ENCODE measurements at places on chromosomes 1 and 21.

DNA sequence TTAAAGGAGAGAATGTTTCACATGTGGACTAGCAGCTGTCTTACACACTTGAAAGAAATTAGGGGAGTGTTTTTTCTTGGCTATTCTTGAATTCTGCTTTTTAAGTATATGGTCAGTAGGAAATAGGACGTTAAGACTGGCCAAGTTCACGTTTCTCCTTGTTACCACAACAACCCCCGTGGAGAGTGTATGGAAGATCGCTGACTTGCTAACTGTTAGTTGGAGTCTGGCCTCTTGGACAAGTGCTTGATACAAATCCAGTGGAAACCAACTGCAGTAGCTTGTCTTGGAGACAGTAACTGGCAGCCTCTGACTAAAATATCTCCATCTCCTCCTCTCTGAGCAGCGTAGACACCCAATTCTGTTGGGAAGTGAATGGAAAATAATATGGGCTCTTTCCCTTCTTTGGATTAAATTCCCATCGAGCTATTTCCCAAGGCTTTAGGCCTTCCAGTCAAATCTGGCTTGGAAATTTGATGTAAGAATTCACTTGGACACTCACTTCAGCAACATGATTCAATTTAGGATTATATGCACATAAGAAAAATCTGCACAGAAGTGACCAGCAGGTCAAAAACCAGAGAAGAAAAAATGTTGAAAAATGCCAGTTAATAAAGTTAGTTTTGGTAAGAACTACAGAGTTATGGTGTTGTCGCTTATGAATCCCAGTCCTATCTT is 3.6 kb upstream of the NFIA start:
- DNase-seq: no peak

- DNase-seq: peak; percentile 81
Measured at GRCh38 chr1:46549697-46550681, 1.5 kb downstream of the KNCN start.

DNA sequence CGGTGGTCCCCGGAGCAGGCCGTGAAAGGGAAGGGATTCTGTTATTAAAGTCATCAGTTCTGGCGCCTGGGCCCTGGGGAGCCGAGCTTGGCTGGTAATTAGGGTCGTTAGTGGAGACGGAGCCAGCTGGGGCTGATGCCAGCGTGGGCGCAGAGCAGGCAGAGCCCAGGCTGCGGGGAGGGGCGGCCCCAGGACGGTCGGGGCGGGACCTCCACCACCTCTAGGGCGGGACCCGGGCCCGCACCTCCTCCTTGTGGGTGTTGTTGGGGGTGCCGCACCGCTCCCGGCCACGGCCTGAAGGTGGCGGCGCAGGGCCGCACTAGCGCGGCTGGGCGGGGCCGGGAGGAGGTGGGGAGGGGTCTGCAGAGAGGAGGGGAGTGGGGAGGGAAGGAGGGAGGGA is 470.6 kb downstream of the PTPRU start:
- DNase-seq: peak; percentile 88

GRCh38 chr1:39282537-39283216 is 78.2 kb downstream of the MACF1 start:
- DNase-seq: no peak

GRCh38 chr1:56719171-56719570 is 74.1 kb downstream of the PRKAA2 start:
- no peak for DNase-seq

DNA sequence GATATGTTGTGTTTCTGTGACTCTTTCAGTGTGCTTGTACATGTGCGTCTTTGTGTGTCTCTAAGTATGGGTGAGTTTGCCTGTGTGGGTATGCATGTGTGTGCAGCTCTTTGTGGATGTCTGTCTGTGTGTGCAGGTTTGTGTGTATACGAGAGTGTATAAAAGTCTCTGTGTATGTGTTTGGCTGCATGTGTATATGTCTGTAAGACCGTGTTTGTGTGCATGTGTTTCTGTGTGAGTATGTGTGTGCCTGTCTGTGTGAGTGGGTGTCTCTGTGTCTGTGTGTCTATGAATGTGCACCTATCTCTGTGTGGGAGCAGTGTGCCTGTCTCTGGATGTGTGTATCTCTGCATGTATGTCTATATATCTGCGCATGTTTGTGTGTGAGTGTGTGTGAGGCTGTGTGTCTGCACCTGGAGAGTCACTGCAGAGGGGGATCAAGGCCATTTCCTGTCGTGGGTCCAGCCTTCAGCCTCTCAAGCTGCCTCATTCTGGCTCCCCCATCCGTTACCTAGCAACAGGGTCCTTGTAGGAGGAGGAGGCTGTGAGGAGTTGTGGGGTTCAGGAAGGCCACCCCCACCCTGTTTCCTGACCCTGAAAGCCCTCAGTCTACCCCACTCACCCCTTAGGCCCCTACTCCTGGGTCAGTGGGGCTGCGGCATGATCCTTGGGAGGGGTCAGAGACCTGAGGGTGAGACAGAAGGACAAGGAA is 10.4 kb downstream of the FGR start:
- DNase-seq: no peak

- no peak for DNase-seq
Measured at GRCh38 chr1:60487565-60488345, 414.2 kb upstream of the C1orf87 start.

DNA sequence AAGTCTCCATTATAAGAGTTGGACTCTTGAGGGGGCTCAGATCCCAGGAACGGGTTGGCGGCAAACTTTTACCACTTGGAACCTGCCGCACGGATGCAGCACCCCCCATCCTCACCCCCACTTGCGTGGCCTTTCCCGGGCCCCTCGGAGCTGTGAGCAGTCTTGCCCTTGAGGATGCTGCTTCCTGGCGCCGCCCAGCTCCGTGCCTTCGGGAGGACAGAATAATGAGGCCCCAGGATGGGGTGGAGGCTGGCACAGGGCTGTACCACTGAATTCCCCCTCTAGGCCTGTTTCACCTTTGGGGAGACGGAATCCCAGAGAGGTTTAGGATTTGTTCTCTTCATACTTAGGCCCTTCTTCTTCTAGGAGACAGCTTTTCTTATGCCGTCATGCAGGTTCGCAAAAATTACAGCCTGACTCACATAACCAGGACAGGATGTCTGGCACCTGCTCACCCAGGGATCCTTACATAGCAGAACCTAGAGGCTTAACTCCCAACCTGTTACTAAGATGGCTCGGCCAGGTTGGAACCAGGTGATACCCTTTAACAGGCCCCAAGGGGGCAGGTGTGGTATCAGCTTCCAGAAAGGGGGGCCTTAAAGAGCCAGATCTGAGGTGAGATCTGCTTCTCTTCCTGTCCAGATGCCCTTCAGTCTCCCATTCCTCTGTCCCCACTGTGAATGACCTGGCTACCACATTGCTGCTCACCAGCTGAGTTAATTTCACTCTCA is 1.5 kb downstream of the TRNP1 start:
- DNase-seq: no peak

DNA sequence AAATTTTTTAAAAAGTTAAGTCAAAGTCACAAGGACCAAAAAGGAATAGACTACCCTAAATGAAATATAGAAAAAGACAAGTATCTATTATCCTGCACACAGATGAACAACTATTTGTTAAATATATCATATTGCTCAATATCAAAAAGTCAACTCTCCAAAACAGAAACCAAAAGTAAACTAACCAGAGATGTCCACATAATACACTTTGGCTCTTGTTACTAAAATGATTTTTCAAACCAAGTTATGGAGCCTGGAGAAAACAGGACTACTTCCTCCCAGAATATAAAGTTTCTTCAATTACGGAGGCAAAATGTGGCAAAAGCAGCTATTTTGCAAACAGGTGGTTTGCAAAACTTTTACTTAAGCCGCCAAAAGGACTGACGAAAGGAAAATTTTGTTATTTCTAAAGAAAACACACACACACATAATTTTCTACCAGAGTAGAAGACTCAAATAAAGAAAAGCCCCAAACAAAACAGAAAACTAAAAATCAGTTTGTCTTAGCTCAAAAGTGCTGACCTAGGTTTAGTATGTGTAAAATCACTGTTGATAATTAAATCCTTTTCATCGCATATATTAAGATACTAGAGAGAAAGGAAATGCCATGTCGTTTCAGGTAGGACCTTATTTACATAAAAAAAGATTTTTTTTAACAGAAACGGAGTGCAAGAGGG is 1.1 kb downstream of the DPYD start:
- DNase-seq: no peak

Data from retina (tissue), 1 donor.